ENCODE measurements at places on chromosomes 5 and 9.

DNA sequence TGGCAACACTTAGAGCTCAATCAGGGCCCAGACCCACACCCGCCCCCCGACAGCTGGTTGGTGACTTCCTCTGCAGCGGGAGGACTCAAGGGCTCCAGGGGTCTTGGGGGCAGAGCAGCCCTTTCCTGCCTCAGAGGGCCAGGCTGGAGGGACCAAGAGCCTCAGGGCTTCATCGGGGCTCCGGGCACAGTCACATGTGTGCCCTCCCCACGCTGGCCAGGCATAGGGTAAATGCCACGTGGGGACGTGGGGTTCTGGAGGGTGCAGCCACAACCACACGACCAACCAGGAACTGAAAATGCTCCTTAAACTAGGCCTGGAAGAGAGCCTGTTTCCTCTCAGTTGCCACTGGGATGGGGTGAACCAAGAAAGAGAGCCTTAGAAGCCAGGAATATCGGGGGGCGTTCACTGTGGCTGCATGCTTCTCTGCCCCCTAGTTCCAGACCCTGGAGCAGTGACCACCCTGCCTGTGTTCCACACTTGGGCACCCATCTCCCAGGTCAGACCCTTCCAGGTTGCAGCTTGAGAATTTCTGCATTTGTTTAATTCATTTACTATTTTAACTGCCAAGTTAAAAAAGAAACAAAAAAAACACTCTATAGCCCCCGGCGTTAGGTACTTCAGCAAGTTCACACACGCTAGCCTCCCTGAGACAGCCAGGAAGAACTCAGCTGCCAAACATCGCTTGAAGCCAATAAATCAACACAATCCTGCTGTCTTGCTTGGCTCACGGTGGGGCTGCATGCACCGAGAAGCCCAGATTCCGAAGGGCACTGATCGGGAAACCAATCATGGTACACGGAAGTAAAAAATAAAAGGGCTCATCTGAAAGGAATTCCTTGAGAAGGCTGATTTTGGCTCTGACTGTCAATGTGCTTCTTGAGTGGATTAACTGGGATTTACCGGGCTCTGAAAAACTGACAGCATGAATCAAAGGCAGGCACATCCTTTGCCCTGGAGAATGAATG lies 56.1 kb upstream of the PHYKPL start:
- DNase-seq = peak; percentile 54

DNA sequence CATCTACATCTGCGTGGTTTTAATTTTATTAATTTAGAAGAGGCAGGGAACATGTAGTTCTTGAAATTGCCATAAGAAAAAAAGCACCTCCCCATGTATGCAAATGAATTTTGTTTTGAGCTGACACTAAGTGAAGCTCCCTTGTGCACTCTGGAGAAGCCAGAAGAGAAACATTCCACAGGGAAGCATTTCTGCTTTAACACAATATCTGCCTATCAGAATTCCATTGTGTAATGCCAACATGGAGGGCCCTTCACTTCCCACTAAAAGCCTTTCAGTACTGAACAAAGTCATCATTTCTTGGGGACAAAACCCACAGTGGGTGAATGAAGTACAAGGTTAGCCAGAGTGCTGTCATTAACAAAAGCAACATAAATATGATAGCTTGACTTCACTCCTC lies 59.7 kb downstream of the PRELID2 start:
- DNase-seq = no peak

GRCh38 chr5:26802944-26803343 lies 235.4 kb downstream of the CDH9 start:
- DNase-seq = no peak

DNA sequence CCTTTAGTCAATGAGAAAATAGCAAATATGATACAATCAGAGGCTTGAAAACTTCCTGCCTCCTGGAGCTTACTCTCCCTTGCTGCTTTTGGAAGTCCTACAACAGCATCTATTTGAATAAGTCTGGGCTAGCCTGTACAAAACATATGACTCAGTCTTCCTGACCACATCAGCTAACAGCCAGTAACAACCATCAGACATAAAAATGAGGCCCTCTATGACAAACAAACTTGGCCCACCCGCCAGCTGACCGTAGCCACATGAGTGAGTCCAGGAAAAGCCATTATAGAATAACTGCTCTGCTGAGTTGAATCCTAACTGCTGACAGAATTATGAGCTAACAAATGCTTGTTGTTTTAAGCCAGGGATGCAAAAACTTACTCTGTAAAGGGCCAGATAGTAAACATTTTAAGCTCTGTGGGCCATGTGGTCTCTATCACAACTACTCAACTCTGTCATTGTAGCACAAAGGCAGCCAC lies 347.6 kb downstream of the PTPRD start:
- DNase-seq = peak; percentile 93

GRCh38 chr5:172773481-172774469 lies 2.8 kb upstream of the DUSP1 start:
- peak; percentile 40 for DNase-seq

DNA sequence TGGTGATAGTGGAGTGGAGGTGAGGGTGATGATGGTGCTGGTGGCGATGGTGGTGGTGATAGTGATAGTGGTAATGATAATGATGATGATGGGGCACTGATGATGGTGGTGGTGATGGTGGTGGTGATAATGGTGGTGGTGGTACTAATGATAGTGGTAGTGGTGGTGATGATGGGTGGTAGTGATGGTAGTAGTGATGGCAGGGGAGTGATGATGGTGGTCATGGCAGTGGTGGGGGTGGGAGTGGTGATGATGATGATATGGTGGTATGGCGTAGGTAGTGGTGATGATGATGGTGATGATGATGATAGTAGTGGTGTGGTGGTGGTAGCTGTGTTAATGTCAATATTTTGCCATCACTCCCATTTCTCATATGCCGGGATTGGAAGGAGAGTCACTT lies 44.5 kb upstream of the ORM1 start:
- DNase-seq = no peak

DNA sequence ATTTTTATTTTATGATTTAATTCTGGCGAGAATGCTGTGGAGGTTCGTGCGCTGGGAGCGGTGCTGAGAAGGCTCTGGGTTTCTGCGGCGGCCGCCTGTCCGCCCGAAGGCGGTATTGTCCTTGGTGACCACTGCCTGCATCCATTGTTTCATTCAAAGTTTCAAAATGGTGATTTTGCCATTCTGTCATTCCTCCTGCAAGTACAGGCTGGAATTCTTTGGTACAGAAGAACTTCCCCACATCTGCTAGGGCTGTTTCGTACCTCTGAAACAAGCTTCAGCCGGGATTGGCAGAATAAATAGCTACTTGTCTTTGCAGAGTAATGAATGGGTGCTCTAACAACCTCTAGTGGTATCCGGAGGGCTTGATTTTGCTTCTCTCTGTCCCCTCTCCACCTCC lies 112.6 kb upstream of the CACNA1B start:
- no peak for DNase-seq

DNA sequence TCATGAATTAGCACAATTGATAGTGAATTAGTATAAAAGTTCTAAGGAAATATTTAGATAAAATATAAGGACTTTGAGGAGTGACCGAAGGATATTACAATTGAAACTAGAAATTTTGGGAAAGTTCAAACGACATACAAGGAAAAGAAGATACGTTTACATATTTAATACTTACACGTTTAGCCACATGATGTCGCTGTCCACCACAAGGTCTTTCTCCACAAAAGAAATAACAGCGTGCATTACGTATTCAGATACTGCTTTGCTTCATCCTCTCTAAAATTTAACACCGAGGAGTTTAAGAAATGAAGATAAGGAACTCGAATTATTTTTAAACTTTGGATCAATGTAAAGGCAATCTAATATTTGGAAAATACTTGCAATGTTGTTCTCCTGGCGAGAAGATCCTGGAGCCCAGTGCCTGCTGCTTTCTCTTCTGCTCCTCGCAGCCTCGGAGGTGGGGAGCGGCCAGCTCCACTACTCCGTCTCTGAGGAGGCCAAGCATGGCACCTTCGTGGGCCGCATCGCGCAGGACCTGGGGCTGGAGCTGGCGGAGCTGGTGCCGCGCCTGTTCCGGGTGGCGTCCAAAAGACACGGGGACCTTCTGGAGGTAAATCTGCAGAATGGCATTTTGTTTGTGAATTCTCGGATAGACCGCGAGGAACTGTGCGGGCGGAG lies at the start of gene PCDHA3:
Gene PCDHA3, plus strand, starts transcription at position 242 of the 678 bp plus-strand sequence.
- peak; percentile 9 for DNase-seq

GRCh38 chr5:121731377-121731776 lies 120.3 kb upstream of the FTMT start:
- no peak for DNase-seq

DNA sequence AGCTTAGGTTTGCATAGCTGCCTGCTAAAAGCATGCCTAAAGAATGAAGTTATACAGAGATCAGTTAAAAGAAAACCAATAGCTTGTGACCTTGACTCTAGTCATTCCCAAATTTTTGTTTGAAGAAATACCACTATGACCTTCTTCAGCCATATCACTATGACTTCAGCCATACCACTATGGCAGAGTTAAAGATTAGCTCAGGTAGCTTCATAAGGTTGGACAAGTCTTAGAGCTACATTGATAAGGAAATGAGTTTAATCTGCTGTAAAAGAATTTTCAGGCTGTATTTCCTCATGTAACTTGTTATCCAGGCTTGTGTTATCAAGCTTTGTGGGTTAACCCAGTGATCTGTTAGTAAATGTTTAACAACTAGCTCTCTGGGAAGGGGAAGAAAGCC lies 30.7 kb downstream of the C6 start:
- DNase-seq = peak; percentile 45

DNA sequence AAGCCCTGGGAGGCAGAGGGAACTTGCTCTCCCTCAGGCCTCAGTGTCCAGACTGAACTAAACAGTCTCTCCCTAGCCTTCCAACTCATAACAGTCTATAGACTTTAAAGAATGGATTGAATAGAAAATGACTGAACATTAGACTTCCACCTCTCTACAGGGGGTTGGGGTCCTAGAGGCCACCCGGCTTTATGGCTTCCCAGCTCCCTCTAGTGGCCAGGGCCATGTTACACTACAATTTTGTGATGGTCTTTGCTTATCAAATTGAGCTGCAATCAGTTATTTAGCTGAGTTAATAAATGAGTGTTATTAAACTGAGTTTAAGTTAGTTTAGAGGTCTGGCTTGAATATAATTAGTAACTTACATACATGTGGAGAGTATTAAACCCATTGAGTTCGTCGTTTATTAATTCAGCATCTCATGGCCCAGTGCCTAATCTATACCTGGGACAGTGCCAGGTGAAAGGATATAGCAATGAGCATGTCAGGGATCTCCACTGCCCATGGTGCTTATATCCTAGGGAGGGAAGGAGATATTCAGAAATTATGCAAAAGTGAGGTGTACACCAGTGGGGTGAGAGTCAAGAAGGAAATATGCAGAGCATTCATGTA lies 105.2 kb downstream of the SH3TC2 start:
- DNase-seq = no peak

DNA sequence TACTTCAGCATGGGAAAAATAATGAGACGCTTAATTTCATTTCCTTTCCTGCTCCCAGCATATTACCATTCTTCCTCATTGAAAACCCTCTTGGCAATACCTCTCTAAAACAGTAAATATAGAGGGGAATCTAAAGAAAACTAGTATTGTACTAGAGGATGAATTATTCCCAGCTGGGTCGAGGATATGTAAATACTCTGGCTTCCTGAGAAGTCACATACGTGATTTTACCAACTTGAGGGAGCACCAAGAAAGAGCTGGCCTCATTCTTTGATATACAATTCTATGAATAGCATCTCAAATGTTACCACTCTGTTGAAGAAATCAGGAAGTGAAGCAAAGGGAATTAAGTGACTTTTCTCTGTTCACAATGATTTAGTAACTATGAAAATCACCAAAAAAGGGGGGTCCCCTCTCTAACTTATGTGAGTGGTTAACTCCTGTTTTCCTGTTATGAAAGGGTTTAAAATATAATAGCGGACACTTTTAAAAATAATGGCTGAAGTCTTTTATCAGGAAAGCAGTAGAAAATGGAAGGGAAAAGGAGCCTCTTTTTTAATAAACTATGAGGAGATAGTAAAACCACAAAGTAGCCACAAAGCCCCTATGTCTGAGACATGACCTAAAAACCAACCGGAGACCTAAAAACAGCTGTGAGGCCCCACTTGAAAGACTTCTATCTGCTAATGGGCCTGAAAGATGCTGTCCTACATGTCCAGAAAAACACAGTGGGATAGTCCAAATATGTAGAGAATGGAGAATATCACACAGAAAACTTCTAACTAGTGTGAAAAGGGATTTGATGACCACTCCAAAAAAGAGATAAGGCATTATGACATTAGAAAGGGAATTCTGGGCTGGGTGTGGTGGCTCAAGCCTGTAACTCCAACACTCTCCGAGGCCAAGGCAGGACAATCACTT lies 42.6 kb downstream of the LPAR1 start:
- DNase-seq = no peak

DNA sequence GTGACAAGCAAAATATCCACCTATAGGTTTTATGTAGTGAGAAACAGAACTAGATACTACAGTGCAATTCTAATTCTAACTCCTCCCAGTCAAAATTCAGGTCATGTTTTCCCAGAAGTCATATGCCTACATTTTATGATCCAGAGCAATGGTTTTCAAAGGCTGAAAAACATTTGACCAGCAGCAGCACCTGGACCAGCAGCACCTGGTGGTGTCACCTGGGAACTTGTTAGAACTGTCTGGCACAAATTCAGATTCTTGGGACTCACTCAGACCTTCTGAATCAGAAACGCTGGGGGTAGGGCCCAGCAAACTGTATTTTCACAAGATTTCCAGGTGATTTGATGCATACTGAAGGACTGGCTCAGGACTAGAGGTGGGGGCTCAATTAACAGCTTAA lies 367.7 kb upstream of the RFX3 start:
- DNase-seq = no peak

DNA sequence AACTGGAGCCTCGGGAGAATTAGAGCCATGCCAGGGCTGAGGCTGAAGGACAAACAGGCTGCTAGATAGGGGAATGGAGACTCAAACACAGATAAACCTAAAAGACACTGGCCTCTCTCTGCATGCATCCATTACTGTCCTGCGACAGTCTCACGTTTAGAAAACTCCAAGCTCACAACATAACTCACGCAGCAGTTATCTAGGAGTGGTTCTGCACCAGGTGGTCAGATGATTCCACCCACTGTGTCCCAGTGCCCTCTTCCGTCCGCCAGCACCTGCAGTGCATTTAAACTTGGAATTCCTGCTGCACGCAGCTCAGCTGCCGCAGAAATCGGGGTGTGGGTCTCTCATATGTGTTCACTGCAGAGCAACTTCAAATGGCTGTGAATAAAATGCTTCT lies 272.6 kb upstream of the IRX2 start:
- DNase-seq = no peak

Data from renal cortical epithelial cell (primary cell).